ENCODE measurements at places on chromosomes 5 and 9.

DNA sequence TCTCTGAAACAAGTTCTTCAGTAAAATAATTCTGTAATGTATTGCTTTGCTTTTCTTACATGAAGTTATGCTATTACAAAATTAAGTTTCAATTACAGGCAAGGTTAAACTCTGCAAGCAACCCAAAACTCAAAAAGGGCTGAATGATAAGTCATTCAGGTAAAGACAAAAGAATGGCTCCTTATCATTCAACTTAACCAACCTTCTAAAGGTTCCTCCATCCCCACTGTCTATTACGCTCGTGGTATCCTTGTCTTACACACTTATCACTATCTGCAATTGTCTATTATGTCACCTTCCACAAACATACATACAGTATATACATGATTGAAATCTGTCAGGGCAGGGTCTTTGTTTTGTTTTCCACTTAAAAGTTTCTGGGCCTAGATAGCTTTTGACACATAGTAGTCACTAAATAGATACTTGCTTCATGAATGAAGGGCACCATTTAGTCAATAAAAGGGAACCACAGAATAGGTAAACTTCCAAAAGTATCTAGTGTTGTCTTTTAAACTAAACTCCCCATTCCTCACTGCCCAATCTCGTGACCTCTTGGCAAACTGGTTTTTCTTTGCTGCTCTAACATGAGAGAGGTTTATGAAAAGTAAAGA is 6.9 kb downstream of the RPL37 start:
- peak; percentile 28 for DNase-seq

GRCh38 chr5:167759057-167759821 is 532.2 kb upstream of the WWC1 start:
- no peak for DNase-seq

- no peak for DNase-seq
These were observed 280.2 kb upstream of the CLINT1 start for GRCh38 chr5:158139161-158139560.

- no peak for DNase-seq
These were observed 1.0 kb upstream of the GRM6 start for GRCh38 chr5:178996156-178996555.

DNA sequence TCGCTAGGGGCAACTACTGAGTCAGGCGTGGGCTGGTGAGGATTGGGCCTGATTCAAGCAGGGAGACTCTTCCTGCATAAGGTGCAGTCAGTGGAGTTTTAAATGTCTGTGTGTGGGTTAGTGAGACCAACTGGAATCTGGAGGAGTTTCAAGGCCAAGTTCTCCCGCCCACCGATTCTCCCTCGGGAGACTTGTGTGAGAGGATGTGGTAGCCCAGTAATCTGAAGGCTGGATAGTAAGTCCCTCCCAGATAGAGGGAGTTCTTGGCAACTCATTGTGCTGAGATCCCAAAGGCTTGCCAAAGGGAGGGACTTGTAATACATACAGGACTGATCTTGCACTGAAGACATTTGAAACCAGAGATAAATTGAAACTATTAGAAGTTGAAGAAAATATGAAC is 51.8 kb downstream of the WDR36 start:
- no peak for DNase-seq

GRCh38 chr5:141003791-141004611 is 37.7 kb downstream of the PCDHAC2 start:
- no peak for DNase-seq

- DNase-seq: no peak
These were observed 24.6 kb downstream of the APC start for GRCh38 chr5:112762113-112762810.

GRCh38 chr5:50463726-50464125 is 22.6 kb upstream of the EMB start:
- DNase-seq: no peak

- DNase-seq: no peak
These were observed 29.6 kb downstream of the SAR1B start for GRCh38 chr5:134603059-134603458.

GRCh38 chr9:81682797-81683196 is 6.5 kb downstream of the TLE1 start:
- DNase-seq: peak; percentile 35

DNA sequence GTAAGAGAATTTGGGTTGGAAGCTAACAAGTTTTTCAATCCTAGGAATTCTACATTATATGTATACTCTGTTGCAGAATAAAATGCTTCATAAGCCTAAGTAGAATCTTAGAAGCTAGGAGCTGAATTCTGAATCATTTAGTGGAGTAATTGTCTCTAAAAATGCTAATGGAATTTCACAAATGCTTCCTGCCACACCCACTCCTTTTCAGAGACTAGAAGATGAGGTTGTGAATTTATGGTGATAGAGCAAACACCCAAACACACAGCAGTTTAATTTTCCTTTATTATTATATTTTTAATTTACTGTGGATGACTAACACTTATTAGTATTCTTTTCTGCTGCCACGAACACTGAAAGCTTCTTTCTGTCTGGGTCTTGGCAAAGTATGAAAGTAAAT is 208.0 kb upstream of the PDE4D start:
- DNase-seq: no peak

- DNase-seq: peak; percentile 22
These were observed 5.2 kb upstream of the CEL start for GRCh38 chr9:133056533-133056932.

Data from hematopoietic multipotent progenitor cell treated with erythropoietin and hydrocortisone succinate and interleukin-3 and kit ligand, for 4 days (in vitro differentiated cells).